ENCODE measurements at places on chromosomes 2 and 18. TPM values are rescaled to one million over a fixed set of nuclear protein-coding genes. Genes with fewer than 3 reads are reported as not detected.

The C1GALT1C1L gene
- total RNA-seq = 0.29 TPM

The SPEG gene
- total RNA-seq = 261 TPM

The SP9 gene
- not detected for total RNA-seq

The CRYGD gene
- total RNA-seq = not detected

The MAPK4 gene
- 4.2 TPM for total RNA-seq

The HMSD gene
- 0.16 TPM for total RNA-seq

The LOXHD1 gene
- total RNA-seq = 1.0 TPM

The CHPF gene
- total RNA-seq = 81.2 TPM

The PLEK gene
- total RNA-seq = 32.9 TPM

The CRACDL gene
- total RNA-seq = 6.0 TPM

The XDH gene
- not detected for total RNA-seq

The UGT1A1 gene
- not detected for total RNA-seq

The GAL3ST2 gene
- total RNA-seq = not detected

The PSD4 gene
- 17.8 TPM for total RNA-seq

The GPR45 gene
- total RNA-seq = not detected

The ARL4C gene
- total RNA-seq = 10.8 TPM

The BMPR2 gene
- total RNA-seq = 123 TPM

The FOXI3 gene
- not detected for total RNA-seq

The TNS1 gene
- total RNA-seq = 1,456 TPM

The ACOXL gene
- total RNA-seq = not detected

The ZEB2 gene
- total RNA-seq = 174 TPM

The POTEJ gene
- total RNA-seq = not detected

The ERMN gene
- 0.51 TPM for total RNA-seq

The GAREM1 gene
- 24.0 TPM for total RNA-seq

The KCNS3 gene
- 8.8 TPM for total RNA-seq

The MTA3 gene
- 46.3 TPM for total RNA-seq

The TSPYL6 gene
- not detected for total RNA-seq

The APOB gene
- 5.9 TPM for total RNA-seq

The C2orf92 gene
- total RNA-seq = 10.3 TPM

The CLIP4 gene
- 50.1 TPM for total RNA-seq

The OTOS gene
- not detected for total RNA-seq

The CERS6 gene
- 10.6 TPM for total RNA-seq

The UGT1A3 gene
- not detected for total RNA-seq

The DOCK10 gene
- 81.8 TPM for total RNA-seq

The SIGLEC15 gene
- total RNA-seq = 1.2 TPM

The REG3A gene
- 8.3 TPM for total RNA-seq

The CIB4 gene
- total RNA-seq = 0.60 TPM

The CXCR1 gene
- total RNA-seq = 1.8 TPM

The GKN1 gene
- not detected for total RNA-seq

The ASNSD1 gene
- 37.7 TPM for total RNA-seq

The GAREM2 gene
- total RNA-seq = 7.7 TPM

The FEV gene
- not detected for total RNA-seq

The RAD51AP2 gene
- not detected for total RNA-seq

The HOXD4 gene
- 7.7 TPM for total RNA-seq

The IGFBP5 gene
- 808 TPM for total RNA-seq

The HOXD1 gene
- total RNA-seq = 1.1 TPM

The MAP4K3 gene
- total RNA-seq = 50.8 TPM

The KCNIP3 gene
- 7.7 TPM for total RNA-seq

The DSEL gene
- 17.4 TPM for total RNA-seq

The STON1 gene
- 28.6 TPM for total RNA-seq

The ACVR2A gene
- total RNA-seq = 26.2 TPM

The ARHGAP15 gene
- 26.2 TPM for total RNA-seq

The NEUROD1 gene
- not detected for total RNA-seq

All from aorta (tissue), 5 donors.